Hepatocyte (in vitro differentiated cells): ENCODE measurements at places on chromosomes 13 and 19. TPM values are rescaled to one million over a fixed set of nuclear protein-coding genes. Genes with fewer than 3 reads are reported as not detected.

Gene LYL1
- polyA plus RNA-seq: 1.0 and 1.4 TPM in 2 replicates

Gene KLC3
- polyA plus RNA-seq: 2.7 and 7.6 TPM in 2 replicates

Gene CEACAM20
- 0.24 and 0.39 TPM in 2 replicates for polyA plus RNA-seq

GRCh38 chr19:16519230-16519687 is 23.0 kb downstream of the CHERP start:
- DNase-seq: no peak
- no peaks in the 10 kb centered on the region for H3K4me1 ChIP-seq
- H3K4me3 ChIP-seq: no peak overlapping the region
- no peak overlapping the region for H3K27ac ChIP-seq

DNA sequence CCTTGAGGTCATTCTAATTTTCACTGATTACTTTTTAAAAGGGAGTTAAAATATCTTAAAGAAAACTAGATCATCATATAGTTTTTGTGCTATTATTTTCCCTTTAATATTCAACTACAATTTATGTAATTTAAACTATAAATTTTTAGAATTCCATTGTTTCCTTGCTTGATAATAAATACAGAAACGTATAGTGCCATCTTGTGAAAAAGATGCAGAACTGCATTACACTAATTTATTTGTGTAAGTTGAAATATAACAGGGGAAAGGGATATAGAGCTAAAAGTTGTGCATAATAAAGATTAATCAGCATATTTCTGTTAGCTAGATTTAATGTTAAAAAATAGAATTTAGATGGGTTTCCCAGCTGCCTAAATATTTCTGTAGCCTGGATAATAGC is 61.5 kb upstream of the TDRD3 start:
- H3K4me1 ChIP-seq: no peaks in the 10 kb centered on the region
- no peak overlapping the region for H3K4me3 ChIP-seq
- no peaks in the 10 kb centered on the region for H3K27me3 ChIP-seq
- DNase-seq: no peak

DNA sequence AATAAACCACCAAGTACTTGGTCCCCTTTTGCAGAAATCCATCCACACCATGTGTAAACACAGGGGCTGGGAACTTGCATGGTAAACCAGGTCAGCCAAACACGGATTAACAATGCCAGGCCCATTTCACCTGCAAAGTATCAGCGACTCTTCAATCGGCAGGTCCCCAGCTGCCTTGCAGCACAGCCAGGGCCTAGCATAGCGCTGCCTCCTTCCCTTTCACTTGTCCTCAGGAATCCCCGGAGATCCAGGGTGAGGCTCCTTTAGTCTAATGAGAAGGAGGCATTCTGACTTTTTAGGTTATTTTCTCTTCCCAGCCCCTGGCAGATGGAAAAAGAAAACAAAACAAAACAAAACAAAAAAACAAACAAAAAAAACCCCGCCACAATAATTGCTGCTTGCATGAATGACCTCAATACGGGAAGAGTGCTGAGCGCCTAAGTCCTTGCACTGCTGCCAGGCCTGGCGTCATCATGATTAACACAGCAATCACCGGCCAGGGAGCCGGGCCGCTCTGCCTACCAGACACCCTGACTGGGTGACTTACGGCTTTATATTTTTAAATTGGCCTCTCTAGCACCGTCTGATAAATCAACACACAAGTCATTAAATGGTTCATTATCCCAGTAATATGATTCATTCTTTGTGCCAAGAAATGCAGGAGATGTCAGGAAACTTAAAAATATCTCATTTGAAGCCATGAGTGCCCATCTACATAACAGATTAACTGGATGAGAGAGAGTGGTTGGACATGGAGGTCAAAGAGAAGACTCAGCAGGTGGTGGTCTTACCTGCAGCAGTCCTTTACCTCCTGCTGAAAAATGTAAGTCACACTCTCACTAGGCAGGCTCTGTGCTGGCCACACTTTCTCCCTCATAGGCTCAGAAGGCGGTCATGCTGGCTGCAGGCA is 692.7 kb downstream of the UQCRFS1 start:
- H3K4me3 ChIP-seq: no peak overlapping the region
- H3K36me3 ChIP-seq: no peaks in the 10 kb centered on the region
- no peaks in the 10 kb centered on the region for H3K4me1 ChIP-seq
- DNase-seq: no peak

DNA sequence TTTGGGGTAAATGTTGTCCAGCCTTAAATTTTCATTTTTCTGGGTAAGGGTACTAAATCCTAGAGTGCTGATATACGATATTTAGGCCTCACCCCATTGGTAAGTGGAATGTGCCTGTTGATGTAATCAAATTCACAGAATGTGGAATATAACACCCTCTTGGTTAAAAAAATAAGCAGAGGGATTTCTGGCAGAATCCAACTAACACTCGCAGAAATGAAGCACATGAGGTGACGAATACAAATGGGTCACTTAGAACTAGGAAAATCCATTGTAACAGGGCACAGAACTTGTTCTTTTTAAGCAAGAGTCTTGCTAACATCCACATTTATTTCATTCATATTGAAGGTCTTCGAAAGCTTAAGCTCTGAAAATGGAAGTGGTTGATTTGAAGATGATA is 320.3 kb downstream of the SHISA2 start:
- H3K27ac ChIP-seq: no peak overlapping the region
- no peak for DNase-seq
- H3K4me3 ChIP-seq: no peak overlapping the region
- no peaks in the 10 kb centered on the region for H3K36me3 ChIP-seq
- H3K27me3 ChIP-seq: peaks cover 3% of the 10 kb centered on the region

- H3K4me1 ChIP-seq: no peaks in the 10 kb centered on the region
- no peak overlapping the region for H3K4me3 ChIP-seq
- peaks cover 3% of the 10 kb centered on the region for H3K27me3 ChIP-seq
These were observed 28.2 kb downstream of the RASL11A start for GRCh38 chr13:27298849-27299248.

DNA sequence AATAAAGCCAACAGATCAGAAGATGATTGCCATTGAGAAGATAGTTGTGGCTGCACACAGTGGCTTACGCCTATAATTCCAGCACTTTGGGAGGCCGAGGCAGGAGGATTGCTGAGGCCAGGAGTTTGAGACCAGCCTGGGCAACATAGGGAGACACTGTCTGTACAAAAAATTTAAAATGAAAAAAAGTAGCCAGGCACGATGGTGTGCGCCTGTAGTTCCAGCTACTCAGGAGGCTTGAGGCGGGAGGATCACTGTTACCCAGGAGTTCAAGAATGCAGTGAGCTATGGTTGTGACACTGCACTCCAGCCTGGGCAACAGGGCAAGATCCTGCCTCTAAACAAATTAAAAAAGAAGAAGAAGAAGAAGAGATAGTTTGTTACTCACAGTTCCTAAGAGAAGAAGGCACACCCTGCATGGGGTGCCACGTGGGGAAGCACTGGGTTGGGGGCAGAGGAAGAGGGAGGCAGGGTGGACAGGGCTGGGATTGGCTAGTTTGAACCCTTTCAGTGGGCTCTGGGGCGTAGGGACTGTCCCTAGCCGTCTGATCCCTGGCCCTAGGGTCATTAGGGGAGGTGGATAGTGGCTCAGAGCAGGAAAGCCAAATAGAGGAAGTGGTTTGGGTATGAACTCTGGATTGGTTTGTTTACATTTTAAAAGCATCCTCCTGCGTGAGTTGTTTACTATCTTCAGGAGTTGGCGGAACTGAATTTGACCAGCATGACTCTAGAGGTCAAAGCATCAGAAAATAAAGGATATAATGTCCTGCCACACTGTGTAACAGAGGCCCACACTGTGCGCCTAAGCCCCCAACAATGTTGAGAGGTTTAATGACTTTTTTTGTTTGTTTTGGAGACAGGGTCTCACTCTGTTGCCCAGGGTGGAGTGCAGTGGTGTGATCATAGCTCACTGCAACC is 60.5 kb upstream of the MEDAG start:
- no peak overlapping the region for H3K27ac ChIP-seq
- H3K27me3 ChIP-seq: no peaks in the 10 kb centered on the region
- DNase-seq: no peak
- H3K36me3 ChIP-seq: no peaks in the 10 kb centered on the region

- peak overlapping the region; percentile 8 for H3K27ac ChIP-seq
- H3K27me3 ChIP-seq: no peaks in the 10 kb centered on the region
- DNase-seq: peak; percentile 41
- H3K4me1 ChIP-seq: peaks cover 10% of the 10 kb centered on the region
- no peaks in the 10 kb centered on the region for H3K36me3 ChIP-seq
- H3K4me3 ChIP-seq: no peak overlapping the region
These were observed 29.4 kb downstream of the ZNRF4 start for GRCh38 chr19:5484398-5485285.

DNA sequence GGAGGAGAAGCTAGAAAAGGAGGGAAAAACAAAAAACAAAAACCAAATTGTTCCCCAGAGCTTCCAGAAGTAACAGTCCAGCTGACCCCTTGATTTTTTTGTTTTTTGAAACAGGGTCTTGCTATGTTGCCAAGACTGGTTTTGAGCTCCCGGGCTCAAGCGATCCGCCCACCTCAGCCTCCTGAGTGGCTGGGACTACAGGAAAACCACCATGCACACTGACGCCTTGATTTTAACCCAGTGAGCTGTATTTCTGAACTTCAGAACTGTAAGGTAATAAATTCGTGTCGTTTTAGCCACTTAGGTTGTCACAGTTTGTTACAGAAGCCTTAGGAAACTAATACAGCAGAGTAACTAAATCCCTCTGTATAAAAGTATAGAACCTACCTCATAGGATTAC is 1.1 kb upstream of the NEK3 start:
- no peak for DNase-seq
- peaks cover 21% of the 10 kb centered on the region for H3K4me1 ChIP-seq
- no peaks in the 10 kb centered on the region for H3K27me3 ChIP-seq
- H3K4me3 ChIP-seq: no peak overlapping the region

DNA sequence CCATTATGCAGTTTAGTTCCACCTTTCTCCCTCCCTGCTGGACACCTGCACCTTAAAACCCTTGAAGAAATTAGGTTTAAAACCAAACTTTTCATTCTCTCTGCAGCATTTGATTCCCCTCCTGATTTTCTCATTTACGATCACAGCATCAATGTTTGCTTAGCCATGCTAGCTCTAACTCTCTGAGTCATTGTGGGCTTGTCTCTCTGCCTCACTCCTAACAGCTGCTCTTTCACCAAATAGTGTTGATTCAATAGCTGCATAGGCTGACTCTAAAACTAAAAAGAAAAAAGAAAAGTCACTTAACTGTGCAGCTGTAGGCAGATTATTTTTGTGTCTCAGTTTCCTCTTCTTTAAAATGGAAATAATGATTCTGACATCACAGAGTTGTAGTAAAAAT is 1124.9 kb downstream of the DIAPH3 start:
- H3K4me1 ChIP-seq: no peaks in the 10 kb centered on the region
- no peaks in the 10 kb centered on the region for H3K36me3 ChIP-seq
- H3K27ac ChIP-seq: no peak overlapping the region

DNA sequence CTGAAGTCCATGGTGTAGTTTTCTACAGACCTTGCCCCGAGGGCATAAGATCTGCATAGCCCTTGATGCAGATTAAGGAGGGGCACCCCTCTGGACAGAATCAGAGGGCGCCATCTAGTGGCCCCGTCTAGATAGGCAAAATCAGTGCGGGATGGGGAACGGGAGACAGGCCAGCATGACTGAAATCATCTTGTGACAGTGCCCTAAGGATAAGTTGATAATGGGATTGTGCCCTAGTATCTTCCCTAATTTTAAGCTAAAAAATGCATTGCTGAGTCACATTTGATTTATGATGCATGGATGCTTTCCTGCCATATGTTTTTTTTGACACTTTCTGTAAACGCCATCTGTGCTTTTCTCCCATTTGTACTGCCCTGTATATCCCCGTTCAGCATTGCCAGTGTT is 19.0 kb upstream of the GPI start:
- H3K4me3 ChIP-seq: no peak overlapping the region
- H3K36me3 ChIP-seq: no peaks in the 10 kb centered on the region
- H3K4me1 ChIP-seq: no peaks in the 10 kb centered on the region
- no peaks in the 10 kb centered on the region for H3K27me3 ChIP-seq

DNA sequence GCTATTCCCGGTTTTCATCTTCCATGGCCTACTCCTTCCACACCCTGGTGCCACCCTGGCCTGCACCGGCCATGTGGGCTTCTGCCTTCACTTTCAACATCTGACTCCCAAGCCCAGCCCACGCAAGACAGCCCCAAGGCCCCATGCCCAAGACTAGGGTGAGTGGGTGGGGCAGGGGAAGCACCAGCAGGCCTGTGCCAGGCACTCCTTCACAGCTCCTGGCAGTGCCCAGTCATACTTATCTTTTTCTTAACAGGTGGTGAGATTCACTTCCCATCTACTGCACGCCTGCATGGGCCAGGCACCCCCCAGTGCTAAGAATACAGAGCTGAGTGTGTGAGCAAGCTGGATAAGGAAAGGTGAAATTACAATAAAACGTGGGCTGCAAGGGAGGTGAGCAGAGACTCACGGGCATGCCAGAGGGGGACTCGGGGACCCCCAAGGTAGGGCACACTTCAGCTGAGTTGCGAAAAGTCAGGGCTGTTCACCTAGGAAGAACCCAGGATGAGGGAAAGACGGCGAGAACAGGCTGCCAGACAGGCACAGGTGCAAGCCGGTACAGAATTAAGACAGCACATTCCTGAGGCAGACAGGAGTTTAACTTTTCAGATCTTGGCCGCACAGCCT is 55.7 kb downstream of the COL4A1 start:
- H3K36me3 ChIP-seq: no peaks in the 10 kb centered on the region
- no peak for DNase-seq

DNA sequence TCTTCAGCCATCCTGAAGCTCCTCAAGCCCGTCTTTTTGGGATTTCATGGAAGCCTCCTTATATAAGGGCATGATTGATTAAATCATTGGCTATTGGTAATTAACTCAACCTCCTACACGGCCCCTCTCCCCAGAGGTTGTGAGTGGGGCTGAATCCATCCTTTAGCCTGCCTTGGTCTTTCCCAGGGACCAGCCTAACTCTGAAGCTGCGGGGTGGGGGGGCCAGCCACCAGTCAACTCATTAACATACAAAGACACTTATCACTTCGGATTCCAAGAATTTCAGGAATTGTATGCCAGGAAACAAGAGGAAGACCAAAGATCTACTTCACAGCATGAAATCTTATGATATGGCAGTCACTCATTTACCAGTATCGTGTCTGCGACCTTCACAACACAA is 9.9 kb downstream of the COL4A1 start:
- no peaks in the 10 kb centered on the region for H3K36me3 ChIP-seq
- H3K27ac ChIP-seq: no peak overlapping the region
- H3K27me3 ChIP-seq: no peaks in the 10 kb centered on the region
- H3K4me1 ChIP-seq: peaks cover 20% of the 10 kb centered on the region
- no peak overlapping the region for H3K4me3 ChIP-seq

GRCh38 chr19:53981376-53981951 is 10.0 kb upstream of the CACNG6 start:
- no peaks in the 10 kb centered on the region for H3K36me3 ChIP-seq
- H3K27me3 ChIP-seq: peaks cover 37% of the 10 kb centered on the region
- DNase-seq: no peak
- H3K4me3 ChIP-seq: no peak overlapping the region
- no peak overlapping the region for H3K27ac ChIP-seq
- peaks cover 8% of the 10 kb centered on the region for H3K4me1 ChIP-seq

DNA sequence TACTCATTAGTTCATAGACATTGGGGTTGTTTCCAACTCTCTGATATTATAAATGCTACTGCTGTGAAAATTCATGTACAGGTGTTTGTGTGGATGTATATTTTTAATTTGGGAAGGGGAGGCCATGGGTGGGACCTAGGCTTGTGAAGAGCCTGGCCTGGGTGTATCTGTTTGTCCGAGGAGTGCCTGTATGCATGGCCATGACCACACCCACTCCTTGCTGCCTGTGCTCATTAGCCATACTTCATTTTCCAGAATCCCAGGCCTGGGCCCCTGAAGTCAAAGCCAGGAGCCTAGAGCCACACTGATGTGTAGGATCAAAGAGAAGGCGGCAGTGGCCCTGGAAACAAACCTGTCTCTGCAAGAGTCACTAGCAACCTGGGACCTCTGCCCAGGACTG is 10.4 kb downstream of the ERVK3-1 start:
- peak; percentile 1 for DNase-seq
- no peak overlapping the region for H3K27ac ChIP-seq
- no peaks in the 10 kb centered on the region for H3K27me3 ChIP-seq
- no peaks in the 10 kb centered on the region for H3K36me3 ChIP-seq
